ENCODE measurements at places on chromosomes 3 and 15.

GRCh38 chr3:13348661-13349396, 71.3 kb downstream of the NUP210 start:
- DNase-seq: no peak

GRCh38 chr3:172680684-172681083, 30.2 kb downstream of the NCEH1 start:
- no peak for DNase-seq

- no peak for DNase-seq
Observed at GRCh38 chr3:10011631-10012030, 14.6 kb upstream of the FANCD2 start.

DNA sequence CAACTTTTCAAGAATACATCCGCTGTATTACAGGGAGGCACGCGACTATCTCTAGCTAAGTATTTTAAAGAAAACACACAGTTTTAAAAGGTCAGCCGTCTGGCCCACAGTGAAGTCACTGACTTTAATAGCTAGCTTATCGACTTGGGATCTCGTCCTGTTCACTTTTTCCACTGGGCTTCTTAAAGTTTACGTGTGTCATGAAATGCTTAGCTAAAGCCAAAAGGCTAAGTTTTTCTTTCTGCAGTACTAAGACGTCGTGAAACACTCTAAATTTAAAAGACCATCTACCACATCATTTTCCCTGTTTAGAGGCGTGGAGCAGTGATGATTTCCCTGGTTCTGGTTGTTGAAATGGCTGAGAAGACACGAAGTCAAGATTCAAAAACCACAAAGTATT, 27.1 kb downstream of the LRIG1 start:
- no peak for DNase-seq

DNA sequence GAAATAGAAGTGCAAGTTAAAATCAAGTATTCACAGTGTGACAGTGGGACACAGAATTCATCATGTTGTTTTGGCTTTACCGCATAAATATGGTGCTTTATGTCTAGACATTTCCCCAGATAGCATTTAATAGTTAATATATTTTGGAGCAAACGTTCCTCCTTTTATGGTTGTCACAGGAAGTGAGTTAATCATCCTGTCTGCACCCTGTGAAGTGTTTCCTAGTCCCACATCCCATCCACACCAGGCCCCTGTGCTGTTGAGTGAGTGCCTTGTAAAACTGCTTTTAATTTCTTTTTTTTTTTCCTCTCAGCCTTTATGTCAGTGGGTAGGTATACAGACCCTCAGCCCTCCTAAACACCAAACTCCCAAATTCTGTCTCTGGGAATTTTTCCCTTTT, 393.7 kb downstream of the FEZF2 start:
- no peak for DNase-seq

DNA sequence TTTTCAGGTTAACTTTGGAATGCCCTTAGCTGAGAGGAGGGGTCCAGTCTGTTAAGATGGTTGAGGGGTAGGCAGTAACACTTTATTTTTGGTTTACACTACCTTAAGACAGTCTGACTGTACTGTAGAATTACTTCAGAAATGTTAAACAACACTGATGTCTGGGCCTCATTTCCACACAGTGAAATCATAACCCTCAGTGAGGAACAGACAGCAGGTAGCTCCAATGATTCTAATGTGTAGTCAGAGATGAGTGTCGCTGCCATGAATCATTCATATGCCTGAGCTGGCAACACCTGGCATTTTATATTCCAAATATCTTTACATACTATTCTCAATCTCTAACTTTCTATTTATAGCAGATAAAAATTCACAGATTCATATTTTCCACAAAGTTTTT, 37.3 kb upstream of the POU1F1 start:
- no peak for DNase-seq

DNA sequence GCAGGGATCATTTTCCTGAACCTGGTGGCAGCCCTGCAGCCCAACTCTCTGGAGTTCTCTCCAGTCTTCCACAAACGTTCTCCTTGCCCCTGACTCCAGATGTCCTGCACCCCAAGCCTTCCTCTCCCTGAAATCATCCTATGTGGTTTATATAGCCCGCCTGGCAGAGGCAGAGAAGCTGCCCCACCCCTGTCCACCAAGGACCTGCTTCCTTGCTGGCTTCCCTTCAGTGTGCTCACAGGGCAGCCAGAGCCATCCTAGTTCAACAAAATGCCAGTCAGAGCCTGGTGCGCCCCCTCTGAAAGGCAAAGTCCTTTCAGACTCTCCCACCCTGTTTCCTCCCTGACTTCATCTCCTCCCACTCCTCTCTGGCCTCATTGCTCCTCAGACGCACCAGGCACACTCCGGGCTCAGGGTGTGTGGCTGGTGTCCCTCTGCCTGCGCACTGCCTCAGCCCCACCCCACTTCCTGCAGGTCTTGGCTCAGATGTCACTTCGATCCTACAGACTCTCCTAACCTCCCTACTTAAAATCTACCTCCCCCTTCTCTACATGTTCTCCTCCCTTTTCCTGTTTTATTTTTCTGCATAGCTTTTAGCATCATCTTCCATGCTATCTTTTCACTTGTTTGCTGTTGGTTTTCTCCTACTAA, 5.9 kb downstream of the KBTBD13 start:
- no peak for DNase-seq

DNA sequence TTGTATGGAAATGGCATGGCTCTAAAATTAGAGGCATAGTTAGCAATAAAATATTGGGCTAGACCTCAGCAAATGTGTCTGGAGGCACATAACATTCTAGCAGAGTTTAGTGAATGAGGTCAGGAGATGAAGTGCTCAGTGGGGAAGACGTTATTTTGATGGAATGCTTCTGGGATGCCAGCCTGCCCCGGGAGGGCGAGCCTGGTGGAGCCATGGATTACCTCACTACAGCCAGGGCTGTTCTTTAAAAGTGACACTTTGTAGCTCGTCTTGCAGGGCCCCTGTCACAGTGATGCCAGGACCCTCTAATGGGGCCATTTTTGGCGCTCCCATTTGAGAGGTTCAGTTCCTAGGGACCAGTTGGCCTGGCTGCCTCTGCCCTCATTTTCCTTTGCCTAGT, 48.5 kb downstream of the PXYLP1 start:
- DNase-seq: no peak

GRCh38 chr3:129046037-129046731, 14.4 kb upstream of the GP9 start:
- DNase-seq: no peak

DNA sequence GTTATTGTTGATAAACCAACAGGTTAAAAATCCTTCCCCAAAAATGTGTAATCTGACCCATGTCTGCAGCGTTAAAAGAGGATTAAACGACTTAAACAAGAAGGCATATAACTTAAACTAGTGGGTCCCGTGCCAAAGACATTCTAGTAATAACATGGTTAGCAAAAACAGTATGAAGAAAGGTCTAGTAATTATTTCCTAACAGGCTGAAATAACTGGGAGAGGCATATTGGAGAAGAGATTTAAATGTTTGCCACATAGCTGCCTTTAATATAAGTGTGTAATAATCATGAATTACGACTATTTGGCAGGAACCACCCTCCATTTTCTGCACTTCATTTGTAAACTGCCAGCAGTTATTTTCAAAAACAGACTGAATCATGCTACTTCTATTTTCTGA, 67.7 kb upstream of the CSPG5 start:
- DNase-seq: no peak

GRCh38 chr3:108183181-108183580, 39.0 kb downstream of the IFT57 start:
- no peak for DNase-seq

- DNase-seq: no peak
Observed at GRCh38 chr15:36947035-36947719, 153.2 kb downstream of the MEIS2 start.

All from activated gamma-delta T cell (primary cell).